ENCODE measurements at places on chromosomes 3 and 15.

- DNase-seq: no peak
These were observed 34.6 kb upstream of the MUC13 start for GRCh38 chr3:124969190-124969589.

DNA sequence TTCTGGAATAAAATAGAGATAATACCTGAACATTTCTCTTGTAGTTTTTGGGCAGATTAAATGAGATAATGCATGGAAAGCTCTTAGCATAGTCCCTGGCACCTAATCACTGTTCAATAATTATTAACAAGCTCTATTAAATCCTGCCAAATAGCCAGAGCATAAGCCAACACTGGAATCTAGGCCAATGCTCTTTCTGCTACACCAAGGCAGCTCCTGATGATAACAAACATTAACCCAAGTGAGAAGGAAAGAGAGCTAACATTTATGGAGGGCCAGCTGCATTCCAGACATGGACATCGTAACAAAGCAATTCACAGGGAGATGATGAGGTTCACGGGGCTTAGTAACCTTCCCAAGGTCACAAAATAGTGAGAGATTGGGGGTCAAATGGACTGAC lies 23.3 kb downstream of the LARP6 start:
- no peak for DNase-seq

DNA sequence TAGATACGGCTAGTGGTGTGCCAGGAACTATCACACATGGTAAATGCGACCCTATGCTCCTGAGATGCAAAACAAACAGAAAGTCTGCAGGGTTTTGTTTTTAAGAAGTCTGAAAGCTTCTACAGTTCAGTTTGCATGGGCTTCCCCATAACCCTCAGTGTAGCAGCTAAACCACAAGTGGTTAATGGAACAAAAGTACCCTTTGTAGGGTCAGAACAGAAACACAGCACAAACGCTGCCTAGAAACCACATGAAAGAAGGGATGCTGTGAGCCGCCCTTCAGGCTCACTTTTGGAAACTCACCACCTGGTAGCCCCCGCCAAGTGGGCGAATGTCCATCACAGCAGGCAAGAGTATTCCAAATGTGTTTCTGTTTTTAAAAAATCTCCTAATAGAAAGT lies 46.2 kb downstream of the CTDSPL start:
- DNase-seq: no peak

- DNase-seq: no peak
These were observed 33.0 kb upstream of the TEX264 start for GRCh38 chr3:51637941-51638471.

GRCh38 chr3:158659454-158660237 lies 12.8 kb downstream of the LXN start:
- DNase-seq: peak; percentile 31

DNA sequence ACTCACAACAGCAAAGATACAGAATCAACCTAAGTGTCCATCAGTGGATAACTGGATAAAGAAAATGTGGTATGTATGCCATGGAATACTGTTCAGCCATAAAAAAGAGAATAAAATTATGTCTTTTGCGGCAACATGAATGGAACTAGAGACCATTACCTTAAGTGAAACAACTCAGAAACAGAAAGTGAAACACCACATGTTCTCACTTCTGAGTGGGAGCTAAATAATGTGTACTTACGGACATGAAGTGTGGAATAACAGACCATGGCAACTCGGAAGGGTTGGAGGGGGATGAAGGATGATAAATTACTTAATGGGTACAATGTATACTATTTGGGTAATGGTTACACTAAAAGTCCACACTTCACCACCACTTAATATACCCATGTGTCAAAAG lies 600.6 kb downstream of the MAGI1 start:
- DNase-seq: no peak

DNA sequence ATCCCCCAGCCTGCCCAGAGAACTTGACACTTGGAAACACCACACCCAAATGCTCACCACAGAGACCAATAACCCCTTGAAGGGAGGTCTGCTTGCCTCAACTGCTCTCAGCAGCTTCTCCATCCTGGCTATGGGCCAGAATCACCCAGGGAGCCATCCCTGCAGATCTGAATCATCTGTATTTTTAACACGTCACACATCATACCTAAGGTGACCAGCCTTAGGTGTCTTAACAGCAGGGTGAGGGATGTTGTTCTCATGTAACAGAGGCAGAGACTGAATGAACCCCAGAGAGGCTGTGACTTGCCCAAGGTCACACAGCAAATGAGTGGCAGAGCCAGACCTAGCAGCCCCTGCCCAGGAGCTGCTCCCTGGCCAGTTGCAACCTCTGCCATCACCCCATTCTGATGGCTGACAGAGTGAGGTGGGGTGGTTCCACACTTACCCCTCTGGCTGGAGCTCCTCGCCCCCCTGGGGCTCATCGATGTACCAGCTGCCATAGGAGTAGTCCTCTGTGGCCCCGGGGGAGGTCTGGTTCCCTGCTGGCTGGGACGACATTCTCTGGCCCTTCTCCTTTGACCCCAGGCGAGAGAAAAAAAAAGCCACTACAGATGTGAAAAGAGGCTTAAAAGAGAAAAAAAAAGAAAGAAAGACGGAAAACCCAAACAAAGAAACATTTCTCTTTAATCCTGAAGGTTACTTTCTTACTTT lies 722 bp downstream of the STRA6 start:
- no peak for DNase-seq

DNA sequence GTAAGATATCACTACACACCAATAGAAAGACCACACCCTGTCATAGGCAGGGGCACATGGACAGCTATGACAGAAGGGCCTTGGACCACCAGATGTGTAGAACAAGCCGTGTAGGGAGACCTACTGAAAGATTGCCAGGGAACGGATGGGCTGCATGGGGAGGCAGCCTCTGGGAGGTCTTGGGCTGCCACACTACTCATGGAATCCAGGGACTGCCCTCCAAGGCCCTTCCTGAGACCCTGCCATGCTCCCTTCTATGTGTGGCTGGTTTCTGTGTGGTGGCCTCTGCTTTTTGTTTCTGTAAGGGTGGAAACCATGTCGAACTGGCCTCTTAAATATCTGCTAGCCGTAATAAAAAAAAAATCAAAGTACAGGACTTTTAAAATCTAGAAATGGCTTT lies 86.9 kb downstream of the OCA2 start:
- no peak for DNase-seq

DNA sequence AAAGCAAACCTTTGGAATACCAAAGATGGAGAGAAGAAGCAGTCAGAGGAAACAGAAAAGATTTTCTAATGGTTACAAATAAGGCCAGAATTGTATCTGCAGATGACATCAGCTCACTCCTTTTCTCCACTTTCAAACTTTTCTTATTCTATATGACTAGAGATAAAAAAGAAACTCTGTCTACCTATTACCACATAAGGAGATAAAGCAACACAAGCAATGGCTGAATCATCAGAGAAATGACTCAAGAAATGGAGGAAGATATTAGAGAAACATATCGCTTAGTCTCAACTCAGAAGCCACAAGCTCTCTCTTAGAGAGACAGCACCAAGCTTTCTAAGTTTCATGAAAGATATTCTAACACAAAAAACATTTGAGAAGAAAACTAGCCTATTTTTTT lies 784.0 kb downstream of the ZPLD1 start:
- DNase-seq: no peak

- no peak for DNase-seq
These were observed 429.3 kb downstream of the GRM7 start for GRCh38 chr3:7290077-7290825.

DNA sequence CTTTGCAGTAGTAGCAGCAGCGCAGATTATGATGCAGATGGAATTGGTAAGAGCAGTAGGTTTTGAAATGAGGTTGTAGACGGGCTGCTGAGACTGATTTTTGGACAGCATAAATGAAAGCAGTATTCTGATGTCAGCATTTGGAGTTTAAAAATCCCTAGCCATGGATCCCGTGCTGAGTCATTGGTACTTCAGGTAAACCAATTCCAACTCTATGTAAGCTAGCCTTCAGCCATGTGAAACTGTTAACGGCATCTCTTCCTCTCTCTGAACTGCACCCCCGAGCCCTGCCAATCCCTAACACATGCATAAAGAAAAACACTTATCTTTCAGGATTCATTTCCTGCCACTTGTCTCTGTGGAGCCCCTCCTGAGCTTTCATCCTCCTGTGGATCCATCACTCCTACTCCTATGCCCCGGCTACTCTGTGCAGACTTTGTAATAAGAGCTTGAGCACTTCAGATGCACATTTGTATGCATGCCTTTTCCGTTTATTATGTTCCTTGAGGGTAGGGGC lies 119.0 kb downstream of the AKAP13 start:
- no peak for DNase-seq

GRCh38 chr3:194176274-194176991 lies 40.5 kb downstream of the HES1 start:
- no peak for DNase-seq

DNA sequence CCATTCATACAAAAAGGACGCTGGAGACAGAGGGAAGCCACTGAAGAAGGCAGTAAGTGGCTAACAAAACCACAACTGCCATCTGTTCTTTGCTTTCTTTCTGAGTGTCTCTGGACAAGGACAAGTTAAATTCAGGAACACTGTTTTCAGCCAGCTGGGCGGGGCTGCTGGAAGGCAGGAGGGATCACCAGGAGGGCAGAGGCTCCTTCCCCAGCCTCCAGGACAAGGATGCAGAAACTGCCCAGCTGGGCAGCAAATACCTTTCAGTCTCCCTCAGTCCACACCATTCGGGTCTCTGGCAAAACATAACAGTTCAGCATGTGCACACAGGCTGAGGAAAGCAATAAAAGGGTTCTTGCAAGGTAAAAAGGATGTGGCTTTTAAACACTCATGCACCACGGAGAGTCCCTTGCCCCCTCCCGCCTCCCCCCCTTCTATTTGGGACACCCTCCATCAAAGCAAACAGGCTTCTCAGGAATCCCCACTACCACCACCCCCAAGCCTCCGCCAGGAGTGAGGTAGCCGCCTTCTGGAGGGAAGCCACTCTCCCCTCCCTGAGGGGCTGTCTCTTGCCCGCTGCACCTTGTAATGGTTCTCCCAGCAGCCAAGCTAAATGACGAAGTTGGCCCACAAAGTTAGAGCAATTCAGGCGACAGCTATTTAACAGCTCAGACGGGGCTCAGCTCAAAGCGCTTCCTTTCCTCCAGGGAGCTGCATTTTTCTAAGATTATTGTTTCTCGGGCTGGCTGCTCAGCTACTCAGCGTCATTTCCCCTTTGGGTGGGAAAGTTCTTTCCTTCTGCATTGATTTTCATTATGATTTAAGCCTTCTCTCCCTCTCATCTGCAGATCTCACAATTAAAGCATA lies 3.8 kb downstream of the HEG1 start:
- DNase-seq: peak; percentile 52

DNA sequence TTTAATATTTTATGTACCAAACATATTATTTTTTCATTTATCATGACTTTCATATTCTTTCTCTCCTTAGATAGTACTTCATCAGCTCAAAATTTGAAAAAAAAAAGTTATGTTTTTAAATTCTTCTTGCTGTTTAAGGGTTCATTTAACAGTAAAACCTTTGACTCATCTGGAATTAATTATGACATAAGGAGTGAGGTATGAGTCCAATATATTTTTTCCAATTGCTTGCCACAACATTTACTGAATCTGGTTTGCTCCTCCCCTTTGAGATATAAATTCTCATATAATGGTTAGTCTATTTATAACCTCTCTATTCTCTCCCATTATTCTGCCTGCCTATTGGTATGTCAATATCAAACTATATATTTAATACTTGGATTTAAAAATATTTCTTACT lies 387.8 kb downstream of the TUSC7 start:
- DNase-seq: no peak

- DNase-seq: no peak
These were observed 112.7 kb downstream of the CHSY1 start for GRCh38 chr15:101138913-101139880.

DNA sequence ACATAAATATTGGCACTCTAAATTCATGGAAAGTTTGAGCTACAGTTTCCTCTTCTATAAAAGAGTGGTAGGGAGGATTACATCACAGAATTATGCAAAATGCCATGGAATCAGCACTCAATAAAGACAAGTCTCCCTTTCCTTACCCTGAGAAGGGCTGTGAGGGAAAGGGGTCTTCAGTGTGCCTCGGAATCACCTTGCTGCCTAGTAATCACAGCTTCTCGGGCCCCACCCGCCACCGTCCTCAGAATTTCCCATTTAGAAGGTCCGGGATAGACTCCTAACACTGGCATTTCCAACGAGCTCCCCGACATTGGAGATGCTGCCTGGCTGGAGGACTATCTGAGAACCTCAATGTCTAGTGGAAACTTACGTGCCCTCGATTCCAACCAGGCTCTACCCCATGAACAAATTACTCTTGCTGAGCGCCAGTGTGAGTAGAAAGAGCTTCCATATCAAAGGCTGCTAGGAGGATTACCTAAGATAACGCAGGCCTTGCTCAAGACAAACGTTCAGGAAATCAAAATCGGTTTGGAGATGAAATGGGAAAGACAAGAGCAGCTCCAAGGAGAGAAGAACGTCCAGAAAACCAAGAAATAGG lies 92.1 kb upstream of the CHD2 start:
- DNase-seq: no peak

DNA sequence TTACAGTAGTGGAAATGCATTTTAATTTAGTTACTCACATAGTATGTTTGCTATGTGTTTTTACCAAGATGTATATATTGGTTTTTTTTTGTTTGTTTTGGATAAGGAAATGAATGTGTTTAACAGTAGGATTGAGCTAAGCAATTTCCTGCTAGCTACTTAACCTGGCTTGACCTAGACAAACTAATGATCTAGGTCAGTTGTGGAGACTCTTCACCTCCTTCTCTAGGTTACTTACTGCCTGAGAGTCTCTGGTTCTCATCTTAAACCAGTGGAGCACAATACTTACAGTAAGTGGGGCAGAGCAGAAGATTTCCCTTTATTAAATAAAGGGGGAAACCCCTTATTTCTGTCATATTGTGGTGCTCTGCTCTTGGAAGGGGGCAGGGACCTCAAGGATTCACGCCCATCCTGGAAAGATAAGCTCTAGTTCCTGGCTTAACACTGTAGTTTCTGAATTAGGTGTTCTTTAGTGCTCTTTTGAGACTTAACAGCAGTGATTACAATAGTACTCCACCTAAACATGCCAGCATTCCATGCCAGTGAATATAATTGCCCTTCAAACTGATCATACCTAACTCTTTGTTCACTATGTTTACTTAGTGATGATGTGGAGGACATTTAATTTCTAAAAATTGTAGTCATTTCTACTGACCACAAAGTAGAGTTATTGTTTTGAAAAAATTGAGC lies 79.9 kb downstream of the UBP1 start:
- no peak for DNase-seq

DNA sequence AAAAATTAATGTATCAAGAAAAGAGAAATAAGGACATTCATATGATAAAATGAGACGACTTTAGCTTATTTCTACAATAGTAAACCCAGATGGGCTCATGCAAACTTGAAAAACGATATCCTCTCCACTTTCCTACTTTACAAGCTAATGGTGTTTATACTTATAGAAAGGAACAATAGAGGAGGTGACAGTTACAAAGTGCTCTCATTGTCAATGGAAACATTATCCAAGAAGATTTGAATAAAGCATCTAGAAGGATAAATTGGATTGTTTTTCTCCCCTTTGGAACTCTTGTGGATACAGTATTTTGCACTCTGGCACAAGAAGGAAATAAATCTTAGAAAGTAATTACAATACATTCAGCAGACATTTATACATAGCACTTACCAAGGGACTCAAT lies 20.2 kb upstream of the CCDC66 start:
- DNase-seq: no peak

GRCh38 chr3:190574473-190574872 lies 60.6 kb downstream of the IL1RAP start:
- no peak for DNase-seq

- no peak for DNase-seq
These were observed 778.5 kb downstream of the NTRK3 start for GRCh38 chr15:87477737-87478686.

- DNase-seq: no peak
These were observed 11.8 kb upstream of the PIAS1 start for GRCh38 chr15:68042156-68042854.

- no peak for DNase-seq
These were observed 559.8 kb upstream of the CBLB start for GRCh38 chr3:106428565-106428994.

Measured in activated T-cell treated with anti-CD3 and anti-CD28 coated beads for 1 hour (primary cell).